GM04503 (cell line): ENCODE measurements at places on chromosomes 3 and 15.

DNA sequence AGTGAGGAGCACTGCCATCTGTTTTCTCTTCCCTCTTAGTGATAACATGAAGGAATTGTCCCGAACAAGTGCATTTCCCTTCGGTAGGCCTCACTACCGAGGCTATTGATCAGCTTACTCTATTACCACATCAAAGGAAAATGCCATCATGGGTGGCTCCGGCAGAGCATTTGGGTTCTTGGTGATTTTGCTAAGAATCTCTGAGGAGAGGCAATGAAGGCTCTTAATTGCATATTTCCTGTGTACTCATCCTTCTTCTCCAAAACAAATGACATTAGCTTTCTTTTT lies 35.3 kb downstream of the CHRD start:
- DNase-seq: no peak

DNA sequence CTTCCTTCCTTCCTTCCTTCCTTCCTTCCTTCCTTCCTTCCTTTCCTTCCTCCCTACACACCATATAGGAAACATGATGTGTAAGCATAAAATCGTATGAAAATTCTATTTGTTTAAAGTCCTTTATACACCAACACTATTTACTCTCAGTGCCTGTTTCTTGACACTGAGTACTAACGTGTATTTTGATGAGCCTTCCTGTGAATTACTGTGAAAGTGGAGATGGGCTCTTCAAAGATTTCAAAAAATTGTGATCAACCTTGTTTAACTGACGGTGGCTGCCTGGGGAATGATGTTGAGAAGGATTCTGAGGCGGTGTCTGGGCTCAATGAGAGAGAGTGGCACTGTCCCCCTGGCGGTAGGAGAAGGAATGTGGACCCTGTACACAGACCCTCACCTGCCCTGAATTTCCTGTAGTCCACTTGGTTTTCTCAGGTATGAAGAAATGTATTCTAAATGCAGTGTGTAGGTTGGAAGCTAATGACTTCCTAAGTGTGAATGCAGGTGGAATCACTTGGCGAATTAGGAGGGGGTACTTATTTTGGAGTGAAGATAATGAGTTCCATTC lies 237.9 kb downstream of the GAP43 start:
- DNase-seq: no peak

DNA sequence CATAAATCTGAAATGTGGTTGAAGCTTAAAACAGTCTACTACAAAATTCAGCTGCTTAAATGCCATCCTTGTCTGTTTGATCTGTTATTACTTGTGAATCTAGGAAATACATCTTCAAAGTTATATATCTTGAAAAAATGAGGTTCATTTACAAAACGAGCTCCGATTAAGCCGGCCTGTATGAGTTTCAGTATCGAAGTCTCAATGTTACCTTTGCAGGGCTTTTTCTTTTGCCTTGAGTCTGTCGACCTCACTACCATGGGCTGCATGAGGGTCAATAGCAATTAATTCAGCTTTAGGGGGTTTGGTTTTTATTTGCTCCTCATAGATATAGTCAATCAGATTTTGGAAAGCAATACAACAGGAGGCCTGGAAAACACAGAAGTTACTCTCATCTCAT lies 23.2 kb downstream of the ERICH6 start:
- no peak for DNase-seq

DNA sequence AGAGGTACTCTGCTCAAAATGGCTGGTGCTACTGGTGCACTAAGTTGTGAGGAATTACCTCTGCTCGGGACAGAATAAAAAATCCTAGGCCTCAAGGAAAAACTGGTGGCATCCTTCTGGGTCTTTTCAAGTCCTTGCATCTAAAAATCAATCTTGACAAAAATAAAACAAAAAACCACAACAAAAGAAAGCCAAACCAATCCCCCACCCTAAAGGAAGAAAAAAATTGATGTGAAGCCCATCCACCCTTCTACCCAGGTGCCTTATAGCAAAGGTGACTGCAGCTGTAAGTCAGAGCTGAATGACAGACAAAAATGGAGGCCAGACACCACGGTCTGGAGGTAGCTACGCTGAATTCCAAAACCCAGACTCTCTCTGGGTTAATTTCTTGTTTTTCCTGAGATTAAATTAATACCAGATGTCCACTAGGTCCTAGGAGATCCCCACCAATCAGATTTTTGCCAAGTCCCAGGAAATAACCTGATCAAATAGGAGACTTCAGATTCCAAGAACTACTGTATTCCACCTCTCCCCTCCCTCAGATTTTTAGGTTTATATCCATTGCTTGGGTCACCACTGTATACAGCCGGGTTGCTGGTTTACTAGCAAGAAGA lies 33.5 kb downstream of the ABCC5 start:
- no peak for DNase-seq

- no peak for DNase-seq
Measured at GRCh38 chr15:92796161-92796611, 103.9 kb upstream of the CHD2 start.

DNA sequence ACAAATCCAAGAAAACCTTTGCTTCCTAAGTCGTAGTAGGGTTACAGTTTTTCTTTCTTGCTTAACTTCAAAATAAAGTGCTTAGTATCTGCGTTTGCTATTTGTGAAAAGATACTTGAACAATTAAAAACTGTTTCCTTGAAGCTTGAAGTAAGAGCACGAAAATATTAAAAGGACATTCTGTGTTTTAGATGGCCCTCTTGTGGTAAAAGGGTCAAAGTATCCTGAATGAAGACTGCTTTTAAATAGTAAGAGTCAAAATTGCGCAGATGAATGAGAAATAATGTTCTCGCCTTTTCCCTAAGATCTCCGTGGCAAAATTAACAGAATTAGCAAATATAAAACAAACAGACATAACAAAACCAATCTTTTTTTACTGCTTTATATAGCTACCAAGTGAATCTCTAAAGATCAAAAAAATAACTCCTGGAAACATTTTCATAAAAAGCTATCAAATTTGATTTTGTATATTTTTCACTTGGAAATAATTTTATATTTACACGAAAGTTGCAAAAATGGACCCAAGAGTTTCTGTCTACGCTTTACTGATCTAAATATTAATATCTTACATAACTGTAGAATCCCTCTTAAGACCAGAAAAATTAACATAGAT lies 175.4 kb downstream of the MBNL1 start:
- DNase-seq: peak; percentile 23

DNA sequence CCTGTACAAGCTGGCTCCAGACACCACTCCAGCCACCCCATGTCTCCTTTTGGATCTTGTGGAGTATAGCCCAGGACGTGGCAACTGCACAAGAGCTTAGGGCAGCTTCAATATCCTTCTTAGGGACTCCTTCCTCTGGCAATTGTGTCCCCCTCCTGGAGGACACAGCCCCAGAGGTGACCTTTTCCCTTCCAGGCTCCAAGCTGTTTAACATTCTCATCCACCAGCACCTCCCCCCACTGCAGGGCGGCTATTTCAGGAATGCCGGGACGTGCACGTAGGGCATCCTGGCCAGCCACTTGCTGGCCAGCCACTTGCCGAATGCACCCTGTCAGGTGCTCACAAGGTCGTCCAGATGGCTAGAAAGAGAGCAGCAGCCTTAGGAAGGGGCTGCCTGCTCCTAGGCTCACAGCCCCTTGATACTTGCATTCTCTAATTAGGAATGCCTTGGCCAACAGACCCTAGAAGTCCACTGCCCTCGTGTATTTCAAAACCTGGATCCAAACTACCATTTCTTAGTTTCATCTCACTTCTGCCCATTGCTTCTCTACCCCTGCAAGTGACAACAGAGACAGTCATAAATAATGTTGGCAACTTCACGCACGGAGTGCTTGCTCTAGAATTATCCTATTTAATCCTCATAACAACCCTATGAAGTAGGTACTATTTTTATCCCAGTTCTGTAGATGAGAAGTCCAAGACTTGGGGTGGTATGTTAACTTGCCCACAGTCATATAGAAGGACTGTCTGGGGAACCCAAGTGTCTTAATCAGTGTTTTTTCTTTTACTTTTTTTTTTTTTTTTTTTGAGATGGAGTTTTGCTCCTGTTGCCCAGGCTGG lies 24.5 kb upstream of the IDH2 start:
- DNase-seq: no peak

DNA sequence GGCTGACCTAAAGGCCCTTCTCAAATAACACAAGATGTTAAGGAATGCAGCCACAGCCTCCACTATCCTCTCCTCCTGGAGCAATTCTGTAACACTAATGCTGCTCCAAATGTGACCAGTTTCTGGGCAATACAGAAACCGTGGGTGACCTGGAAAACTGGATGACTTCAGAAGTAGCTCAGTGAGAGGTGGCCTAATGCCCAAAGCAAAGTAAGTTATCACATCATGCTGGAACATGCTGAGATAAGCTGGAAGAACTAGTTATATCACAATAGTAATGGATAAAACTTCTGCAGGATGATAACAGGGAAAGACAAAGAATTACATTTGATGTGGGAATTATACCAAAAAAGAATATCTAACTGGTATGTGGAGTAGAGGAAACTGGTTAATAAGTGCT lies 72.0 kb downstream of the DHX30 start:
- DNase-seq: no peak

GRCh38 chr15:87777054-87777561 lies 479.4 kb downstream of the NTRK3 start:
- DNase-seq: peak; percentile 45

DNA sequence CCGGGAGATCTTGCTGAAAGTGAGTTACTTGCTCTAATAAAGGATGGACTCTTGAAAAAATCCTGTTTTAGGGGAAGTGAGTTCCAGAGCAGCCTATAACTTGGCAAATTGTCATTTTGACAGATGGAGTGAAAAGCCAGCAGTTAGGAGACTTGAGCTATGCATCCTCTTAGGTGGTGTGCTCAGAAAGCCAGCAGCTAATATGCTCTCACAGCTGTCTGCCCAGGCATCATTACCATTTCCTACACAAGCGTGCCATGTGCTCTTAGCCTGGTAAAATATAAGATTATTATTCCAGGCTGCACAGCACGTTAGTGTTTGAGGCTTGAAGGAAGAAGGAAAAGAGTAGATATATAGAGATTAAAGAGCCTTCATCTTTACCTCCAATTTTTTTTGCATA lies 151.0 kb downstream of the CHL1 start:
- DNase-seq: no peak

DNA sequence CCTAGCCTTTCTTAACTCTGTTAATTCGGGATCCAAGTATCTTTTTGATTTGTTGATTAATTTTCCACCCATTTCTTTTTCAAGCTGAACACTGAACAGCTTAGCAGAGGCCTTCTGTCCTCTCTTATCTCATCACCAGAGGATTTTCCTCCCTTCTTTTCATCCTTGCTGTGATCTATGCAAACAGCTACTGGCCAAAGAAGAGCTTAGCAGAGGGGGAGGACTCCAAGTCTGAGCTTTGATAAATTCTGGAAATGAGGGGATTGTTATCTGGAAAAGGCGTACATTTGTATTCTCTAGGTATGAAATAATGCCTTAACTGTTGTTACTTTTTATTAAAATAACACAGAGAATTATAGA lies 13.4 kb downstream of the DZIP3 start:
- no peak for DNase-seq
